ENCODE measurements at places on chromosomes 7 and 10.

- DNase-seq = peak; percentile 52
These were observed 12.9 kb downstream of the HTRA1 start for GRCh38 chr10:122474131-122474818.

- no peak for DNase-seq
These were observed 15.5 kb downstream of the TAS2R40 start for GRCh38 chr7:143237366-143237765.

GRCh38 chr7:105675934-105676371 is 94.7 kb upstream of the EFCAB10 start:
- DNase-seq = no peak

- DNase-seq = no peak
These were observed 37.5 kb downstream of the BPGM start for GRCh38 chr7:134684165-134684564.

DNA sequence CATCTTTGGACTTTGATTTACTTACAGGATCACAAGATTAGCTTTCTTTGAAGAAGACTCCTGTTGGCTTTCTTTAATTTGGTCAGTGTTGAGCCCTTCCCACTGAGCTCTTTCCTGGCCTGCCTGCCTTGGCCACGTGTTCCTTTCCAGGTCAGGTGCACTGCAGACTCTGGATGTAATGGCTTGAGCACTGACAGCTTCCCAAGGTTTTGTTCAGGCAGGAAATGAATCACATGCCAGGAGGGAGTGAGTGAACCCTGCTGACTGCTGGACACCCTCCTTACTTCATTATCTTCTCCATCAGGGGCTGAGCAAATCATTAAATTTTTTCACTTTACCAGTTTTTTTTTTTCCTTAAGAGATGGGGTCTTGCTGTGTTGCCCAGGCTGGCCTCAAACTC is 29.8 kb downstream of the SNX10 start:
- no peak for DNase-seq

DNA sequence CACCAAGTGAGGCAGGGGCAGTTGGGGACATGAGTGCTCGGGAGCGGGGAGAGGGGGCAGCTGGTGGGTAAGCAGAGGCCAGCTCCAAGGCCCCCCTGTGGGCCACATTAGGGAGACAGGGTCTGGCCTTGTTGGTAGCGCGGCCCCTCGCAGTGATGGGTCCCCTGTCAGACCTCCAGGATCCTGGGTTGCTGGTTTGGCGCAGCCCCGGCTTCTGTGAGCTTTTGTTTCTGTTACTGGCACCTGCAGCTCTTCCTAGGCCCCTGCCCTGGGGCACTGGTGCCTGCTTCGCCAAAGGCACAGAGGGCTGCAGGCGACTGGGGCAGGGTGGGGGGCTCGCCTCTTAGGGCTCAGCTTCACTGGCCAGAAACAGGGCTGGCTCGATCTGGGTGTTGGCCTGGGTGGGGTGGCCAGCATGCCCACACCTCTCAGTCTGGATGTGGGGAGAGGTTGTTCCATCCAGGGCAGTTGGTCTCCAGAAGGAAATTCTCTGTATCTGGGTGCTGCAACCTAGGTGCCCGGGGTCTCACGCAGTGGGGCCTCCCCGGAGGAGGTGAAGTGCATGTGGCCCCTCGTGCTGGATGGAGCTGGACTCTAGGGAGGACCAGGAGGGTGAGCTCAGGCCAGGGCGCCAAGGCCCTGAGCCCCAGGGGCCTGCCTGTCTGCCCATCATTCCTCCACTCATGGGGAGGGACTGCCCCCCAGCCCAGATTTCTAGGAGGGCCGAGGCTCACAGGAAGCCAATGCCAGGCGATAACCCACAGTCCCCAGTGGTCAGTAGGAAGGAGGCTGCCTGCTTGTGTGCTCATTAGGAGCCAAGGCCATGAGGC is 138.6 kb downstream of the LHPP start:
- no peak for DNase-seq

- DNase-seq = no peak
These were observed 368.8 kb downstream of the PRPF18 start for GRCh38 chr10:13955409-13956068.

DNA sequence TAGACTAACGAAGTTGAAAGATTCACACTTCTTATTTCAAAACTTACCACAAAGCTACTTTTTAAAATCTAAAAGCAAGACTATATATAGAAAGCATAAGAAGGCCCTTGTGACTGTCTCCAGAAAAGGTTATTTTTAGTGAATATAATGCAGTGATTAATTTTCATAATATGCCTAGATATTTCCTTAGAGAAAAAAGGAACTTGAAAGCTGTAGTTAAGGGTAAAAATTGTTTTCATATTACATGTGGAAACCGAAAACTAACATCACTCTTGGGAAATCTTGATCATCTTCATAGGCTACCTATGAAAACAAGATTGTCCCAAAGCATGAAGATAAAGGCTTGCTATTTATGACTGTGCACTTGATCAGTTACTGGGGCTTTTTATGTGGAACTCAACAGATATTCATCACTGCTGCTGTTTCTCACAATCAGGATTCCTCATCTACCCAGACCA is 223.2 kb downstream of the SH2D4B start:
- no peak for DNase-seq

GRCh38 chr10:117616179-117616578 is 73.6 kb downstream of the EMX2 start:
- no peak for DNase-seq

DNA sequence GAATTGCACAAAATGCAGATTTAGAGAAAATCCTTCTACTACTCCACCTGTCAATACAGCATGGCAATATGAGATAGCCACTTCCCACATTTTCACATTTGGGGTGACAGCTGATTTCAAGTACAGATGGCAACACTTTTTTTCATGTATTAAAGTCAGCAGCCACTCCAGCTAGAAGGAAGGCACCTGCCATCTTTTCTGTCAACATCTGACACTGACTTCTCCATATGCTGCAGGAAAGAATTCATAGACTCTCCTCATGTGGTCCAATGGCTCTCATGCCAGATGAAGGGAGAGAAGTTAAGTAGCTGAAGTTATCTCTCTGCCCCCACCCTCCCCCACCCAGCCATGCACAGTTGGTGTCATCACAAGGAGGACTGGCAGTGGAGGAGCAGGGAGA is 912.0 kb downstream of the SORCS1 start:
- DNase-seq = no peak

GRCh38 chr7:122847871-122848473 is 38.3 kb downstream of the CADPS2 start:
- no peak for DNase-seq

DNA sequence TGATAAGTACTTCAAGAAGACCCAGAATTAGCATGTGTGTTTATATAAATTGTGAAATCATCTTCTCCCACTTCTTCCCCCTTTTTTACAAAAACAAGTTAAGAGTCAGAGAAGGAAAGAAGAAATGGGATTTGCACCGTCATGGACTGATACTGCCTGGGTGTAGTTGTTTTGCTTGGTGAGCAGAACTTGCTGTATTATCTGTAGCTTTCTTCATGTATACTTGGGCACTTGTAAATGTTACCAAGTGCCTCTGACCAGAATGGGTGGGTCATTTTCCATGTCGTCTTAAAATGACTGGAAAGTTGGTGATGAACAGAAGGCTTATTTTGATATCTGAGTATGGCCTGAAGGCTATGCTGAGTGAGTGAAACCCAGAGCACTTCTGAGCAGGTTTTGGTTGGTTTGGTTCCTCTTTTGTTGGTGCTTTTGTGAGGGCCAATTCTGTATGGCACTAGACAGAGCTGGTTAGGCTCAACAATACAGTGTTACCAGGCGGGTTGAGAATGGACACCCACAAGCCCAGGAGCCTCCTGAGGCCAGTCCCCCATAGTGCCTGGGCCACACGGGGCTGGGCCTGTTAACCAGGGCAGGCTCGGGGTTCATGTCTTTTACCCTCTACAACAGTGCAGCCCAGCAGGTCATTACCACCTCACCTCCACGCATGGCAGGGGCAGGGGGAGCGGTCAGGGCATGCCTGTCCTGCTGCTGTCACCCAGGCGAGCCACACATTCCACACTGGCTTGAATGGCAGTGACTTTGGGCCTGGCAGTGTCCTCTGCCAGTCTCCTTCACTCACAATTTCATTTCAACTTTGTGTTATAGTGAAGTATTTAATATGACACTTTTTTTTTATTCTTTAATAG is 115.1 kb downstream of the CCNY start:
- DNase-seq = peak; percentile 35

GRCh38 chr10:1462994-1463633 is 274.2 kb downstream of the ADARB2 start:
- no peak for DNase-seq

DNA sequence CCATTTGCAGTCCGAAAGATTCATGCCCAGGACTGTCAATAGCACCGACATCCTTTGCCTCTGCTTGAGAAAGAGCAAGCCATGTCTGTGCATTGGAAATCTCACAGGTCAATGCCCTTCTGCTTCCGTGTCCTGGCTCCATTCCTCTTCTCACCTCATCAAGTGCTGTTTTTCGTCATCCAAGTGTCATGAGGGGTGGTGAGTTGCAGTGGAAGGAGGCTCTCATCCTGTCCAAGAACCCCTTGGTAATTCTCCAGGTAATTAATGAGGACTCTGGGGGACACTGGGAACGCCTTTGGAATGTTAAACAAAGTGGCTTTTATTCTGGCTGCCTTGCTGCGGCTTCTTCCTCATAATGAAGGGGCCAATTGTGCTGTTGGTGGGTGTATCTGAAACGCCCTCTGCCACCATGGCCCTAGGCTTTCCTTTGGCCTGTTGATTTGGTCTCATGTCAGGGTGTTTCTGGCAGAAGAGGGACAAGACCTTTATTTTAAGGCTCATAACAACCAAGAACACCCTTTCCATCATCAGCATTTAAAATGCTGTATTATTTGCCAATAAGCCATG is 57.7 kb downstream of the PPP1R3C start:
- DNase-seq = no peak

DNA sequence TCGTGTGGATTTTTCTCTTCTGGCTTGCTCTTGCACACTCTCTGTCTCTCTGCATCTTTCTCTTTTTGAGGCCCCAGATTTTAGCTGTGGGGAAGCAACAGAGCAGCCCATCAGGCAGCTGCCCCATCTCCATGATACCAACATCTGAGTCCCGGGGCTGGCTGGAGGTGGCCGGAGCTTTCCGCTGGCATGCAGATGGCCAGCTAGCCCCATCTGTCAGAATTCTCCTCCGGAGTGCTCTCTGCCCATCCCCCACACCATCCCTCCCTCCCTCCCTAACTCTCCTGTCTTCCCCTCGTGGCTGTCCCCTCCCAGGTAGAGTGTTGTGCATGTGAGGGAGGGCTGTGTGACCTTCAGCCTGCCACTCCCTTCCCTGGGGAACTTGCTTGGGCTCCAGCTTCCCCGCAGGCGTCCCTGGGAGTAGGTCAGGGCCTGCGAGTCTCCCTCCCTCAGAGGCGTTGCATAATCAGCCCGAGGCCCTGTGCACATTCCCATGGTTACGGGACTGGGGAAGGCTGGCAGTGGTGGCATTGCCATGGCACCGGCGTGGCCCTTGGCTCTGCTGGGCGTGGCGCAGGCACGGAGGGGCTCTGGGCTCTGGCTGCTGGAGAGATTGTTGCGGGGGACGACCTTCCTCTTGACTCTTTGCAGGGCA is 24.7 kb downstream of the GHRHR start:
- no peak for DNase-seq

DNA sequence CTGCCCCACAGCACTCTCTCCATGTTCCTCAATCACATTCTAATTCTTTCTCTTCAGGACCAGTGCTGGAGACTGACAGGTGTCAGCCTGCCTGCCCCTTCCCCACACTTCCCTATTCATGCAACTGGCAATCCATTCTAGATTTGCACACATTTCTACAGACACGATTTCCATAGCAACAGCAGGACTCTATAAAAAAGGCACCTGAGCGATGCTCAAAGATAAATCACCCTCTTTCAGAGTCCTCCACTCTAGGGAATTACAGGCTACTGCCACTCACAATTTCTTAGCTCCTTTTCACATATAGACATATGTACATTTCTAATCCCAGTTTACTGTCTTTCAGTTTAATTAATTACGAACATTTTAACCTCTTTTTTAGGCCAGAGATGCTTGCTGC is 118.1 kb upstream of the ANKRD1 start:
- DNase-seq = no peak

GRCh38 chr7:31950091-31950755 is 120.0 kb downstream of the PDE1C start:
- DNase-seq = peak; percentile 21

DNA sequence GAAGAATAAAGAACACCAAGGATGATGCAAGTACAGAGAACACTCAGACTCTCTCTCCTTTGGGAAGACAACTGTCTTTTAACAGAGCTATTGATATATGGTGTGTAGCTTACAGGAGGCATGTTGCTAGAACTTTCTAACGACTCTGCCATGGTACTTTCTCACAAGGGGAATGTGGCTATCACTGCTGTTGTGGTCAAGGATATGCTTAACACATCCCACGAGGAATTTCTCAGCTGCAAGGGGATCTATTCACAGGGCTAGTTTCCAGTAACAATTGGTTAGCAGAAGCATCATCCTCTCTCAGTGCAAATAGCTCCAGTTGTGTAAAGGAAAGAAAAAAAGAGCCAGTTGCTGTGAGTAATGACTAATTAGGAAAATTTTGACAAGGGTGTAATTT is 826.0 kb downstream of the SORCS1 start:
- peak; percentile 44 for DNase-seq

DNA sequence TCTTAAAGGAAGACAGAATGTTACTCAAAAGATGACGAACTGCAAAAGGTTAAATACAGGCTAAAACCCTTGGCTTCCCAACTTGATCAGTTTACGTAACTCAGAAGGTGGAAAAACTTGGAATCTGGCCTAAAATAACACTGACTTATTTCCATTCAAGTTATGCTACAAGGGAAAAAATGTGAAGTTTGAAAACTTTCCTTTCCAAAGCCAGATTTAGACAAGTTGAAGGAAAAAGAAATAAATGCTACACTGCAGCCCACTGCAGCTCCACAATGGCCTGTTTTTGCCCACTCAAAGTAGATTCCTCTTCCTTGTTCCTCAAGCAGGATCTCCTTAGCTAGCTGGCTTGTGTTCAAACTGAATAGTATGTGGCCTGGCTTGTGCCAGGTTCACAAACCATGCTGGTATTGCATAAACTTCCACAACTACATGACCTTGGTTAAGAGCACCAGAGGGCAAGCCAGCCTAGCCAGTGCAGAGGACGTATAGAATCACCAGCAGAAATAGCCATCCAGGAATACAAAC is 166.2 kb downstream of the CPEB3 start:
- DNase-seq = peak; percentile 93

GRCh38 chr10:130409331-130409730 is 273.1 kb downstream of the GLRX3 start:
- no peak for DNase-seq

DNA sequence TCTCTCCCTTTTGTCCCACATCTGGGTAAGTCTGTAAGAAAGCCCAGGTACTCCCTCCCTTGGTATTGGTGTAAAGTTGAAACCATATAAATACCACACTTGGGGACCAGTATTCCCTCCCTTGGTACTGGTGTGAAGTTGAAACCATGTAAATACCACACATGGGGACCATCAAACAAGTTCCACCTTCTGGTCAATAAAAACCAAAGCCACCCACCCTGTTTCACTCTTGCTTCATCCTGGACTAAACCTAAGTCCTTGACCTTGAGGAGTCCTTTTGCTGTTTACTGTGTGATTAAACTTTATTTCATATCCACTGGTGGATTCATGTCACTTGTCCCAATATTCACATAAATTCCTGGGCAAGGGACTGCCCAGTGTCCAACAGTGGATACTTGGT is 8.4 kb downstream of the P4HA1 start:
- peak; percentile 10 for DNase-seq
